ENCODE measurements at places on chromosomes 11 and 22.

GRCh38 chr11:66022401-66023185 is 3.7 kb downstream of the CATSPER1 start:
- DNase-seq = peak; percentile 85

DNA sequence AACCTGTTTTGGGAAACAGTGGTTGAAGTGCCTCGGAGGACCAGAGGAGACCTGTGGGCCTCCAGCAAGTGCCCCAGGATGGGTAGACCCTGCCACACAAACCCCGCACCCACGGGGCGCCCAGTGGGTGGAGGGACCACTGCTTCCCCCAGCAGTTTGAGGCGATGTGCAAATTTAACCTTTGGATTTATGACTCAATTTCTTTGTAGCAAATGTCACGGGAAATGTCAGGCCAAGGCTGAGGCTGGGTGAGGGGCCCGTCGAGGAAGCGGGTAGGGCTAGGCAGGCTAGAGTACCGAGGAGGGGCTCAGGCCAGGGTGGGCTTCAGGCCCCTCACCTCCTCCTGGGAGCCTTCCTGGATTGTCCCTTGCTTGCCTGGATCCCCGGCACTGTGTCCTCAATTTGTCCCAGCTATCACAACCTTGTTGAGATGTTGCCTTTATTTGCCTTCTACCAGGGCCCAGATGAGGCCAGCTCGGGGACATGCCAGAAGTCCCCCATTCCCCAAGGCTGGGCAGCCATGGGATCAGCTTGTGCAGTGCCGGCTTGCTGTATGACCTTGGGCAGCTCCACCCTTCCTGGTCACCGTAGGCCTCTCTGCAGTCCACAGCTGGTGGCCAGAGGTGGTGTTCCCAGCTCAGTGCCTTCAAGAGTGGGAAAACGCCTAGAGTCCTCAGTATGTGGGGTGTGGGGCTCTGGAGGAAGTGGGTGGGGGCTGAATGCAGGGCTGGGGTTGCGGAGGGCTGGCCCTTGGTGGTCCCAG is 39.5 kb upstream of the PRODH start:
- DNase-seq = no peak

DNA sequence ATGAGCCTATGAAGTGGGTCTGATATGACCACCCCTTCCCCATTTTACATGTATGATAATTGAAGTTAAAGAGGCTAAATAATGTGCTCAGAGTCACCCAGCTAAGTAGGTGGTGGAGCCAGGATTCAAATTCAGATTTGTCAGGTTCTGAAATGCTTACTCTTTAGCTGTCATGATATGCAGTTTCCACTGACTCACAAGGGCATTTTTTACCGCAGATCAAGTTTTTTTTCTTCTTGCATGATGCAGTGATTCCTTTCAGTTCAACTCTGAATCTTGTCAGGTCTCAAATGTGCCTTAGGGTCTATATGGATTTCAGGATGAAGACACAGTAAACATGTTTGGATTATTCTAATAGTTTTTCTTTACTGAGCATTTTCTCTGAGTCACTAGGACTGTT is 12.6 kb upstream of the TRIM44 start:
- no peak for DNase-seq

DNA sequence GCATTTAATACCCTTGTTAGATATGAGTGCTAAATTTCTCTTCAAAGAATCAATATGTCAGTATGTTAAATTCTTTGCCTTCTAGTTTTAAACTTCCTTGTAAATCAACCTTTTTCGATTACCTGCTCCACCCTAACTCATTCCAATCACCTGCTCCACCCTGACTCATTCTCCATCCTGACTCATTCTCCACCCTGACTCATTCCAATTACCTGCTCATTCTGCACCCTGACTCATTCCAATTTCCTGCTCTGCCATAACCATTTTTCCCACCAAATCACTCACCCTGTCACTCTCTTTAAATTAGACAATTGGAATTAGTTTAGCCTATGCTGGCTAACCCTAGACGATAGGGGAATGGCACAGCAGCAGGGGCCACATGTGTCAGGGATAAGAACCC is 519.5 kb upstream of the LRRC4C start:
- no peak for DNase-seq

DNA sequence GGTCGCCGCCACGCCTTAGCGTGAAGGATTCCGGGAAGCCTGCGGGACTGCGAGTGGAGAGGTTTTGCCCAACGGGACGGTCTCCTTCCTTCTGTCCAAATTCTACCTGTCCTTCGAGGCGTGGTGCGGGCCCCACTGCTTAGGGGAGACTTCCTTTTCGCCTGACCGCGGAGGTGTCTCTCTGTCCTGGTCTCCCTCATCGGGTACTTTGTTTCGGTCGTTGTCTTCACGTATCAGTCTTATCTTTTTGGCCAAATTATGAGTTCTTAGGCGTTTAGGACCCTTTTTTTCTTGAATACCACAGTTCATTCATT is 388 bp downstream of the HINFP start:
- DNase-seq = no peak

DNA sequence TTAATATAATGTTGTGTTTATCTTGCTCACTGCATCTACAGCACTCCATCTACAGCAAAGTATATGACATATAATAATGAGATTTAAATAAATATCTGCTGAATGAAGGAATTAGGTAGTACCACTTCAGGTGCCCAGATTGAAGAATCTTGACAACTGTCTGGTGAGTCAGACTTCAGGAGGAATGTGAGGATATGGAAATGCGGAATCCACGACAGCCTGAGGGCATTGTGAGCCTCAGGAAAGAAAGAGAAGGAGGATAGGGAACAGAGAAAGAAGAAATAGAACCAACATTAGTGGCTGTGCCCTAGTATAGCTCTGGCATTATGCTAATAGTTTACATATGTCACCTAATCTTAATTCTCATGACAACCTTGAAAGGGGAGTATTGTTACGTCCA is 304.4 kb downstream of the AASDHPPT start:
- no peak for DNase-seq

DNA sequence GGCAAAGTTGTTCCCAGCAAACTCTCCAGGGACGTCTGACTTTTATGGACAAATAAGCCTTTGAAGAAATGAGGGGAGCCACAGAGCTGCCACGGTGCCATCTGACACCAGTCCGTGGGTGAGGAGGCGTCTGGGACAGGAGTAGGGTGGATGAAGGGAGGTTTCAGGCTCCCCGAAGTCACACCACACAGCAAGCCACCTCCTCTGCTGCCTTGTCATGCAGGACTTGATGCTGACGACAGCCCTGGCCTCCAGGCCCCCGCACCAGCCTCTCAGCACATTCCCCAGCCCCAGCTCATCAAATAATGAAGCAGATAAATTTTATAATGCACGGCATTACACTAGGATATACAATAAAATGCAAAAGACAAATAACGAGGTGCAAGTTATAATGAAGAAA is 156.5 kb downstream of the CEP164 start:
- no peak for DNase-seq

- no peak for DNase-seq
These were observed 4.2 kb upstream of the CTSC start for GRCh38 chr11:88341522-88342251.

- no peak for DNase-seq
These were observed 61.4 kb downstream of the SLC1A2 start for GRCh38 chr11:35357923-35358322.

- DNase-seq = peak; percentile 24
These were observed 28.0 kb downstream of the OR8D1 start for GRCh38 chr11:124285610-124286344.

DNA sequence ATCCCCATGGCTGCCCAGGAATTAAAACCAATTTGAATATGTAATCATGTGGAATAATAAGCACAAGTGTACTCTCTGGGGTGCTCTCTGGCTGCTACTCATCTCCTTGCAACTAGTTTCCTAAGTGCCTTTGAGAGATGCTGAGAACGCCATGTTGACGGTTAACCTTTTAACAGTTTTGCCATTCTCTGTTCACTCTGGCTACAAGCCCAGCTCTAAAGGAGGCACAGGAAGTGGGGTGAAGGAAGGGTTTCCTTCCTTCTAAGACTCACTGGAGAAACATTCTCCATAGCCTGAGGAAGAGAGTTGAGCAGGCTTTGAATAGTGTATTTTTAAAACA is 122.0 kb upstream of the ZC3H12C start:
- DNase-seq = no peak
